ENCODE measurements at places on chromosomes 7 and 10. TPM values are rescaled to one million over a fixed set of nuclear protein-coding genes. Genes with fewer than 3 reads are reported as not detected.

DNA sequence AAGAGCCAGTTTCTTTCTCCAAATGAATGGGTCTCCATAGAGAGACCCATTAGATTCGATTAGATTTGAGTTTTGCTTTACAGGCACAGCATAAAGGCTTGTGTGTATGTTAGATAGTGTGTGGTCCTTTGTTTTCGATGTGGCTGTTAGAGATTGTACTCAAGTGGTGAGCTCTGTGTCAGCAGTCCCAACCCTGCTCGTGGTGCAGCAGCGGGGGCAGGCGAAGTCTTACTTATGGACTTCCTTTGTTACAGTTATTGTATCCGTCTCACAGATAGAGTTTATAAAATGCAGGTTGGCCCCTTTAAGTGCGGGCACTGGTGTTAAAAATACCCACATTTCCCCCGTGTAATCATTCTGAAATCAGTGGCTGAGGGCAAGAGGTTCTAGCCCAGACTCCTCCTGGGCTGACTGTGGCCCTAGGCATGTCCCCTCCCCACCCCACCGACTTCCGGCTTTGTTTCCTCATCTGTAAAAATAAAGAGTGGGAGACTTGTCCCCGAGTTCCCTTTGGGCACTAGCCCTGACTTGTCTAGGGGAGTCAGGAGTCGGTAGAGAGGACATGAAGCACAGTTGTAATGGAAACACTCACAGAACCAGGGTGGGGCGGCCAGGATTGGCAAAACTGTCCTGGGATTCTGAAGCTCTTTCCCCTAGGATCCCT is 28.6 kb downstream of the MTURN start:
- DNase-seq: peak; percentile 87

DNA sequence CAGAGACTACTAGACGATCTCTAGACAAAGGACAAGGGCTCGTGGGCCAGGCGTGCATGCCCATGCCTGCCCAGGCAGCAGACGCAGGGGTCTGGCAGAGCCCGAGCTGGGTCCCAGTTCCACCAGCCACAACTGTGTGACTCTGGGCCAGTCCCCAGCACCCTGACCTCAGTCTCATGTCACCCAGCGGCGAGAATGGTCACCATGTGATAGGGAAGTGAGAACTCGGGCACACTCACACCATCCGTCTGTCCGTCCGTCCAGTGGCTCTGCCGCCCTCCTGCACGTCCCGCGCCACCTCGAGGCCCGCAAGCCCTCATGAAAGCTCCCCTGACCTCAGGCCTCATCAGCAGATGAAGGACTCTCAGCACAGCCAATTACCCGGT is 280.0 kb downstream of the ELFN1 start:
- no peak for DNase-seq

The AKR1C8 gene
- not detected for polyA plus RNA-seq

- DNase-seq: no peak
These were observed 1073.0 kb upstream of the CELF2 start for GRCh38 chr10:9944690-9945089.

DNA sequence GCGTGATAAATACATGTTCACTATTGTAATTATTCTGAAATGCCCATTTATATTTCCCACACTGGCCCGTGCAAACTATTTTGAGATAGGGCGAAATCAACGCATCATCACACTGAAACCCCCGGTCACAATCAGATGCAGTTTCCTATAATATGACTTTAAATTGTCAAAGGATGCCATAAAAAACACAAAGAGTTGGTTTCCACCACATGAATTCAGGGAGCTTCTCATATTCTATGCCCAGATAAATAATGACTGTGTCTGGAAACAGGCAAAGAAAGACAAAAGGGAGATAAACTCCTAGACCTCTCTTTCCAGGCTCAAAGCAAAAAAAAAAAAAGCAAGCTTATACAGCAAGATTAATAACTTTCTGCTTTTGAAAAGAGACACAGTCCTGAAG is 375.8 kb upstream of the AKR1E2 start:
- no peak for DNase-seq

- DNase-seq: no peak
These were observed 2.6 kb upstream of the DNTT start for GRCh38 chr10:96301616-96302015.

The COL26A1 gene
- polyA plus RNA-seq: not detected

Data from mammary epithelial cell (primary cell).